ENCODE measurements at places on chromosomes 16 and 17.

GRCh38 chr17:9725575-9725974 lies 65.8 kb downstream of the DHRS7C start:
- DNase-seq, result no peak

GRCh38 chr17:65589321-65589720 lies 27.9 kb upstream of the AXIN2 start:
- DNase-seq, result no peak

DNA sequence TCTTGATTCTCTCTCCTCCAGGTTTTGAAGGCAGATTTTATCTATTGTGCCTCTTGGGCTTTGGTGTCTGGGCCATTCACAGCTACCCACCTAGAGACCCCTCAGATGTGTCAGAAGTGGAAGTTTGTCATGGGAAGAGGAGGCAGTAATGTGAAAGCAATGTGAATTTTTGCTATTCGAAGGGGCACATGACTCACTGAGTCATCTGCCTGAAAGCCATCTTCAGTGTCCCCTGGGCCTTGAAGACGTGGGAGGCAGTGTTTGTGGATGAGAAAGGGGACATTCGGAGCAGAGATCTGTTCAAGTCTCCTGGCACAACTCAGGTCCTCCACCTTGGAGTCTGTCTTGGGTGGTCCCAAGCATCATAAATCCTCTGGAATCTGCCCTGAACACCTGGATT lies 530.2 kb downstream of the NPIPA7 start:
- DNase-seq, result no peak

DNA sequence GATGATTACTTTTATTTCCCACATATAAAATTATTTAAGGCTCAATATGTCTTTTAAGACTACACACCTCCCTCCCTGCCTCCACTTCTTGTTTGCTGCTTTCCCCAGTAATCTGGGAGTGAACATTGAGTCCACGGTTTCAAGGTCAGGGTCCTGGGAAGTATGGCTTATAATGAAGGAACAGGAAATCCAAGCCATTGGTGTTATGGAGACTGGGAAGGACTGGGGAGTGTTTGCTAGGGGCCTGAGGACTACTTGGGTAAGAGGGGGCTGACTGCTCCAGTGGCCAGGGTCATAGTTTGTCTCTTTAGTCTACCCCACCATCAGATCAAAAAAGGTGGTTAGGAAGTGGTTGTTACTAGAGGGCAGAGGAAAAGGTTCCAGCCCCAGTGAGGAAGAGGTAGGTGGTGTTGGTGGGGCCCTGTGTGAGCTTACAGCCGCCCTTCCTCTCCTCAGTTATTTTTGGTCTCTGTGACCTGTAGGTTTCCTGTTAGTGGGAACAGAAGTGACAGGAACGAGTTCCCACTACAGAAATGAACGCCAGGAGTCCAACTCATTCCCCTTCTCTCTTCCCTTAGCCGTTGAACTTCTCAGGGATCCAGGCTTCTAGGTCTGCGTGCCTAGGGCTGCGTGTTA lies 742 bp upstream of the SLC16A13 start:
- DNase-seq, result no peak

- no peak for DNase-seq
These were observed 32.4 kb downstream of the HAPSTR1 start for GRCh38 chr16:9123871-9124270.

DNA sequence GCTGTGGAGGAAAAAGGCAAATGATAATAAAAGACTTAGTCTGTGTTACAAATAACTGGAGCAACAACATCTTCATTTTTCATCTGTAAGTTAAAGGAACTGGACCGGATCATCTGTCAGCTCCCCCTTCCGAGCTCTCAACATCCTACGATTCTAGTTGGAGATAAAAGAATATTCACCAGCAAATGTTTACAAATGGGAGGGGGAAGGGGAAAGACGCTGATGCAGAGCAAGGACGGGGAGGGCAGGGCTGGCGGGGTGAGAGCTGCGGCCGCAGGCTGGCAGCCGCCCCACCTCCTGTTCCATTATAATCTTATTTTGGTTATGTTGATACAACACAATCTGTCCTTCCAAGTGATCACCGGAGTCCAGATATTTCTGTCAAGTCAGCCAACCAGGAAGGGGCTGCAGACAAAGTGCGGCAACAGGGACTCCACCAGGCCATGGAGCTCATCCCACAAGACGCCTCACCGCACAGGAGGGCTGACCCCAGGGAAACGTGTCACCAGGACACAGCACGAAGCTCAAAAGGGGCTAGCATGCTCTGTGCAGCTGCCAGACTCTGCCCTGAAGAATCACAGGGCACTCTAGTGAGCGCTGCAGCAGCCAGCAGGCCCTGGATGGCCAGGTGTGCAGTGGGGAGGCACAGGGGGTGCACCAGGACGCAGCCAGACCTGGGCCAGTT lies 19.7 kb downstream of the FBXO31 start:
- no peak for DNase-seq

DNA sequence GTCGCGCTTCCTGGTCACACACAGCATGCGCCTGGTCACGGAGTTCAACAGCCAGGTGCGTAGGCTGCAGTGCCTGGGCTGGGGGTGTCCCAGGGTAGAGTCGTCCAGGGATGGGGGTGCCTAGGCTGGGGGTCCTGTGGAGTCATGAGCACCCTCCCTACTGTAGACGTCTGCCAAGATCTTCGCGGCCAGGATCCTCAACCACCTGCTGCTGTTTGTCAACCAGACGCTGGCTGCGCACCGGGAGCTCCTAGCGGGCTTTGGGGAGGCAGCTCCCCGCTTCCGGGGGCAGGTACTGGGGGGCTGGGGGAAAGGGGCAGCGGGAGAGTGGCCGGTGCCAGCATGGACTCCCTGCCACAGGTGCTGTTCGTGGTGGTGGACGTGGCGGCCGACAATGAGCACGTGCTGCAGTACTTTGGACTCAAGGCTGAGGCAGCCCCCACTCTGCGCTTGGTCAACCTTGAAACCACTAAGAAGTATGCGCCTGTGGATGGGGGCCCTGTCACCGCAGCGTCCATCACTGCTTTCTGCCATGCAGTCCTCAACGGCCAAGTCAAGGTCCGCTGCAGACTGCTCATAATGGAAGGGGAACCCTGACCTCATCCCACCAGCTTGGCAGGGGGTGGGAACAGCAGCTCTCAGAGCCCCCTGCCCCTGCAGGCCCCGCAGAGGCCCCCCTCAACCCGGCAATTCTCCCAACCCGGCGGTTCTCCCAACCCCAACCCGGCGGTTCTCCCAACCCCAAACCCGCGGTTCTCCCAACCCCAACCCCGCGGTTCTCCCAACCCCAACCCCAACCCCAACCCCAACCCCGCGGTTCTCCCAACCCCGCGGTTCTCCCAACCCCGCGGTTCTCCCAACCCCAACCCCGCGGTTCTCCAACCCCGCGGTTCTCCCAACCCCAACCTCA lies 2.4 kb downstream of the PDIA2 start:
- DNase-seq, result no peak

DNA sequence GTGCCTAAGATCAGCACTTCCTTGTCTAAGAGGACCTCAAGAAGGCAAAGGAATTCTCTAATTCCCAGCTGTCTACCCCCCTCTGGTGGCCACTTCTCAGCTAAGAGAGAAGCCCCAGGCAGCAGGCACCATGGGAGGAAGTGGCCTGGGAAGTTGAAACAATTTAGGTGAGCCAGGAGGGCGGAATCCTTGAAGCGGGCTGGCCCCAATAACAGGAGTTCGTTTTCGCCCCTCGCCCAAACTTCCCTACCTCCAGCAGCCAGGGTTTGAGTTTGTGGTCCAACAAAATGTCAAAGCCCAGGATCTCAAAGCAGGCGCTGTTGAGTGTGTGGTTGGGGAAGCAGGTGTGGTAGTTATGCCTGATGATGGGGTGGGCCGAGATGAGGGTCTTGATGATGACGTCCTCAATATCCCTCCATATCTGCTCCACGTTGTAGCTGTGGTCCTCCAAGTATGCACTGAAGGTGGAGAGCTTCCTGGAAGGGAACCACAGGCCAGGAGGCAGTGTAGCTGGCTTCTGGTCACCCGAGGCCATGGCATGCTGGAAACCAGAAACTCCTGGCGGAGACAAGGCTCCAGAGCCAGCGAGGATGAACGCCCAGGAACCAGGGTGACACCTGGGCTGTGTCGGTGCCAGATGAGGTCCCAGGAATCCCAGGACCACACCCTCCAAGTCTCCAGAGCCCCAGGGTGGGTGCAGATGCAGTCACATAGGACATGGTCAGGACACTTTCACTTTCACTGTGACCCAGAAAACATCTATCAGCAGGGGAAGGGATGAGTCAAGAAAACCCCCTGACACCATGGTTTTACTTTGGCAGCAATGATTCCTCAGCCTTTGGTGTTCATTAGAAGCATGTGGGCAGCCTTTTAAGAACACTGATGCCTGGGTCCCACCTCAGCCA lies 25.6 kb downstream of the TTLL6 start:
- DNase-seq, result no peak

- no peak for DNase-seq
These were observed 27.1 kb upstream of the VWA3A start for GRCh38 chr16:22065252-22065651.

DNA sequence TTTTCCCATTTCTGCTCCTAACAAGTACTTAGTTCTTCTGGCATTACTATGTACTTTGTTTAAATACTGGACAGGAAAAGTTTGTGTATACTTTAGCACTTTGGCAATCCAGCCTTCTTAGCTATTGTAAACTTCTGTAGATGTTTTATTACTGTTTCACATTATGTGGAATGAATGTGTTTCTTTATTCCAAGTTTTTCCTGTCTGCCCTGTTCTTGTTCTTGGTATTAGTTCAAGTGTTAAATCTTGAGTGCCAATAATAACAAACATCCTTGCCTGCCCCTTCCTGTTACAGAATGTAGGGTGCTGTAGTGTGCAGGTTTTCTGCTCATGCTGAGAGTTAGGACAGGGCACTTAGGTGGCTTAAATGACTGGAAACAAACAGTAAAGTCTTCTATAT lies 7.3 kb upstream of the CAPNS2 start:
- no peak for DNase-seq

GRCh38 chr16:17228048-17228707 lies 242.6 kb downstream of the XYLT1 start:
- DNase-seq, result no peak

DNA sequence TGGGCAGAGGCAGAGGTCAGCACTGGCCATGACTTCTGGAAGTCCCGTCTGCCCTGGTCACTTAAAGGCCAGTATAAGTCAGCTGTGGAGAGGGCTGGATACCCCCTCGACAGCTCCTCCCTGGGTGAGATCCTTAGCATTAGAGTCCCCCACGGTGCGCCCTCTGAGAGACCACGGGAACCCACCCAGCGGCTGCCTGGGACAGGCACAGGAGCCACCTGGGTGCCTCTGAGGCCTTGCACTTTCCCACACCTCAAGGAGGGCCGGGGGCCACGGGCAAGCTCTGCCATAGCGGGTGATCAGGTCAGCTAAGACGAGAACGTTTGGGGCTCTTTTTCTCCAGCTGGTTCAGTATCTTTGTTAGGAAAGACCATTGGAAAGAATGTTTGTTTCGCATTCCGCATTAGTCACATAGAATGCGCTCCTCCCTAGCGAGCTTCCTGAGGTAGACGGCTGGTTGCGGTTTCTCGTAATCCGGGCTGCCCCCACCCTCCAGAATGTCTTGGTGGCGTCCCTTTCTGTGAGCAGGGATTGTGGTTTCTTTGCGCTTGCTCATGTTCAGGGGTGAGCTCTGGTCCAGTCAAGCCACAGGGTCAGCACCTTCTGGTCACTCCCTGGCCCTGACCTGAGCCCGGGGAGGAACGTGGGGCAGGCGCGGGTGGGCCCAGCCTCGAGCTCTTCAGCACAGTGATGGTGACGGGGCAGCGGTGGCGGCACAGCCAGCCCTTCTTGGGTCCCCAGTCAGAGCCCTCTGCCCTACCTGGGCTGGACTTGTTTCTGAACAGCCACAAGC lies 25.2 kb downstream of the NME3 start:
- DNase-seq, result no peak

GRCh38 chr16:2838928-2839327 lies 8.8 kb downstream of the ZG16B start:
- no peak for DNase-seq

GRCh38 chr16:66408163-66409048 lies 18.7 kb upstream of the BEAN1 start:
- no peak for DNase-seq

DNA sequence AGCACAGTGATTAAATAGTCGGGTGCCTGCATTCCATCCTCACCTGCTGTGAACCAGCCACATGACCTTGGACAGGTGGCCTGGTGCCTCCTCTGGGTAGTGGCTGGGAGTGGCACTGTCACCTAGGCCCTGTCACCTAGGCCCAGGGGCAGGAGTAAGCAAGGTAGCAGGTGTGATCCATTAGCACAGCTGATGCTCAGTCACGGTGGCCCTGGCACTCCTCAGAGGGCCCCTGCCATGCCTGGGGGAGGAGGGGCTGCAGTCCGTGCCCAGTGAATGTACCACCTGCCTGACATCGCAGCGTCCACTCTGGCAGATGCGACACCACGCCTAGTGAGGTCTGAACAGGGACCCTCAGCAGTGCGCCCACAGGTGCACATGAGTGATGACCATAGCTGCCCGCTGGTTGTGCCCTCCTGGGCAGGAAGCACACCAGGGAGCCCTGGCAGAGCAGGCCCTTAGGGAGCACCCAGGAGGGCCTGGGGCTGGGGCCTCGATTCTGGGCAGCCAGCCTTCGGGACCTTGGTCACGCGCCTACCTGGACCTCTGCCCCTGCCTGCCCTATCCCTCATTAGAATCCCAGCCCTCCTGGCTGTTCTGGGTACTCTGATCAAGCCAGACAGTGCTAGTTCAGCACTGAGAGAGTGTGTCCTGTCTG lies 33.1 kb upstream of the CRISPLD2 start:
- DNase-seq, result no peak

DNA sequence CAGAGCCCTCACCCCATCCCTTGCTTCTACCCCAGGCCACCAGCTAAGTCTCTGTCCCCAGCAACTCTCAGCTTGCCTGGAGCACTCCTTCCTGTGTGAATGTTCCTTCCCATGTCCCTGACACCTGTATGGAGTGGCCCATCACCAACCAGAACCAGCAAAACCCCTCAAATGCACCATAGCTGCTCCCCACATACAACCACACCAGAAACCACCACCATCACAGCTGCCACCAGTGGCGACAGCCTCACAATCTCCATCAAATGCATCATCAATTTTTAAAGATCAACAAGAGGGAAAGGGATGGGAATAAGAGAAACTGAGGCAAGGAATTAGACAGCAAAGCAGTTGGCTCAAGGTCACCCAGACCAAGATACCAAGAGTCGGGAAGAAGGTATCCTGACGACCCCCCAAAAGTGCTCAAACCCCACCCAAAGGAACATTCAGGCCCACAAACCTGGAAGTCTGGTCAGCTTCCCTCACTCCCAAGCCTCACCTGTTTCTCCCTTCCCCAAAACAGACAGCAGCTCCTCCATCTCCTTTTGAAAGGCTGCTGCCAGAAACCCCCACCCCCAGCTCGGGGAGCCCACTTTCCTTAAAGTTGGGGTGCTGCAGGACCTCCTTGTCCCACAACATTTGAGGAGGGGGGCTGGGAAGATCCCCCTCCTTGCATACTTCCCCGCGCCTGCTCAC lies 1.8 kb downstream of the SRCIN1 start:
- no peak for DNase-seq
